ENCODE measurements at places on chromosomes 6 and 20. TPM values are rescaled to one million over a fixed set of nuclear protein-coding genes. Genes with fewer than 3 reads are reported as not detected.

GPR6 gene
- not detected for total RNA-seq

CGA gene
- total RNA-seq = not detected

ADAM33 gene
- total RNA-seq = 37.2 TPM

PIGT gene
- 26.2 TPM for total RNA-seq

TMEM74B gene
- not detected for total RNA-seq

- no peak for DNase-seq
Observed at GRCh38 chr6:30572148-30572547, 906 bp downstream of the ABCF1 start.

GRCh38 chr20:43323592-43323991 lies 133.9 kb upstream of the PTPRT start:
- DNase-seq = no peak

- peak; percentile 10 for DNase-seq
Observed at GRCh38 chr6:92354270-92354829, 1065.0 kb downstream of the EPHA7 start.

DNA sequence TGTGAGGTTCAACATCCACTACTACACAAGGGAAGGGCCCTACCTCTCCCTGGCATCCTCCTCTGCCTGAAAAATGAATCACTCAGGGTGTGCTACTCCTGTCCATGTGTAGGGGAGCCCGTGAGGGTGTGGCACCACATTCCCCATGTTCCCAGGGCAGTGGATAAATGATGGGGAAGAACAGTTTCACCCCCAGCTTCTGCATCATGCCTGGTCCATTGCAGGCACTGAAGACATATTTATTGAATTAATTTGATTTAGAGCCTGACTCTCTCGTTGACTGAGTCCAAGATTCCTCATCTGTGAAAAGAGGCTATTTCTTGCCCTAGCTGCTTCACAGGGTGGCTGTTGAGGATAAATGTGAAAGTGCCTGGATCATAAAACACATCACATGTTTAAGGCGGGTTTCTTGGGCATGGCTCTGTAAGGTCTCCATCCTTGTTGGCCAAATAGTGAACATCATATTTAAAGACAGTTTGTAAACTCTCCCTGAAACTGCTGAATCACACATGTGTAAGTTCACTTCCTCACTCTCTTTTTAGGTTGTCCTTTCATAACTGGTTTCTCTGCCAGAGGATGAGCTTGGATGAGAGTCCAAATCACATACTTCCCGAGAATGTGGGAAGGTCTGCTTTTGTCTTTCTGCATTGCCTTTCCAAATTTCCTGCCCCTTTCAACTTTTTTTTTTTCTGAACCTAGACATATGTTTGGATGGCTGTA lies 79.7 kb upstream of the FYN start:
- no peak for DNase-seq

DNA sequence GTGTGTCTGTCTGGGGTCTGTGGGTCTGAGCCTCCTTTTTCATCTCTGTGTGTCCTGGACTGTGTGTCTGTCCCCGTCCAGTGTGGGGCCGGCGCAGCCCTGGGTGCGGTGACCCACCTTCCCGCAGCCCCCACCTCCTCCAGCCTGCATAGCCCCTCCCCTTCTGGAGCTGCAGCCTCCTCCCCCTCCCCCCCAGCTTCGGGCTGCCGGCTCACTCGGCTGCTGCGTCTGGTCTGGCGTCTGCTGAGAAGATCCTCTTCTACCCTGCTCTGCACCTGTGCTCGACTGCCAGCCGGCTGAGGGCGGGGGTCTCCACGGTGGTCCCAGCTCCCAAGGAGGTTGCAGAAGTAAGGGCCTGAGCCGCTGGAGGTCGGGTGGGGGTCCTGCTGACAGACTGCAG lies 7.6 kb upstream of the LKAAEAR1 start:
- DNase-seq = no peak

DNA sequence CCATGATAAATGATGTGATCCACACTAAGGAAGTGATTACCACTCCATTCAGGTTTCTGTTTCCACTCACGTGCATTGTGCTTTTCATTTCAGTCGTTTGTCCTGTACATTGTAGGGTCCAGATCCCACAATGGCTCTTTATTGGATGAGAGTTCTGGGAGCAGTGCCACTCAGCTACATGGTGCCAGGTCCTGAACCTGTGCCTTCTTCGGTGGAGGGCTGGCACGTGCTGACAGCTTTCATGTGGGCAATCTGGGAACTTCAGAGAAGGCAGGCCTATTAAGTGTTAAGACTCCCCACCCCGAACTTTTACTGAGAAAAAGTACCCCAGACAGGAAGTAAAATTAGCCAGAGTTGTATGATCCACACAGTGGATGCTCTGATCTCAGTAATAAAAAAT lies 255.0 kb downstream of the ESR1 start:
- DNase-seq = no peak

DNA sequence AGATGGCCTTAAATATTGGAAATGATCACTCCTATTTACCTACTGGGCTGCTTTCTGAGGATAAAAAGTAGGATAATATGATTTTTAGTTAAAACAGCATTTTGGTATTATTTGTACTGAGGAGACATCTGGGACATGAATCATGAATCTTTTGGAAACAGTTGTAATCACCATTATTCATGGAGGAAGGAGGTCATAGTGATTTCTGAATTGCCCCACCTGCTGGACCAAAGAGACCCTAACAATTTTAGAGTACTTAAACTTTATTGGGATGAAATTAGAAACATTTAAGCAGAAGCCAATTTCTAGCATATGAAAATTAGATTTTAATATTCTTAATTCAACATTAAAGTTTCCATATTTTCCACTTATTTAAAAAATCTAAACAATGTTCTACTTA lies 108.4 kb upstream of the SIM1 start:
- peak; percentile 54 for DNase-seq

GRCh38 chr6:81844686-81845085 lies 92.2 kb upstream of the TENT5A start:
- peak; percentile 74 for DNase-seq

GRCh38 chr6:1004885-1005630 lies 306.8 kb upstream of the FOXQ1 start:
- no peak for DNase-seq

- DNase-seq = no peak
Observed at GRCh38 chr6:170165085-170165470, 125.8 kb downstream of the DLL1 start.

DNA sequence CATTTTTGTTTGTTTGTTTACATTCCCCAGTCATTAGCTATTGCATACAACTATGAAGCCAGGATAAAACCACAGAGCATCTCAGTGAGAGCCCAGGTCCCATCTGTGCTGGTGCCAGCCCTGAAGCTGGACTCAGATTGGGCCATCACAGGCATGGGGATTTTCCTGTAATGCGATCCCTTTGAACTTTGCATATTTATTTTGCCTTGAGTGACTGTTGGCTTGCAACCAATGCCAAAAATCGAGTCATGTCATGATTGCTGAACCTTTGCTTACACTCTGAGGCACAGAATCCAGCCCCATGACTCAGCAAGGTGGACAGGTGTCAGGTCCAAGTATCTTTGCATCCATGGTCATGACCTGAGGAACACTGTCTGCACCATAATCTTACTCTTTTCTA lies 46.2 kb upstream of the GGTLC1 start:
- DNase-seq = no peak

DNA sequence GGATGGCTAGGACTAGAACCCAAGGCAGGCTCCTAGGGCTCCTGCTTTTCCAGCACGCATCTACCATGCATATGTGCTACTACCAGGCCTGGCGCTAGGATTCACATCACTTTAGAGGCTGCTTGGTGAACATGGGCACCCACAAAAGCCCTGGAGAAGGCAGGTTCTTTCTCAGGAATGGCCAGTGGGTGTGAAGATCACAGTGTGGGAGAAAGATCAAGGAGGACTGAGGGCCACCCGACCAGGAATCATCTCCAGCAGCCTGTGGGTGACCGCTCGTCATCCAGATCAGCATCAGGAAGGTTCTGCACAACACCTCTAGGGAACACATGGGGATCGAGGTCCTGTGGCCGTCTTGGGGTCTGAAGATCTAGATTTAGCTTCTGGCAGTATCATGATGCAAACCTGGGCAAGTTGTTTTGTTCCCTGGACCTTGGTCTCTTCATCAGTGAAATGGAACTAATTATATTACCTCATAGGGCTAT lies 27.3 kb downstream of the SRSF3 start:
- DNase-seq = no peak

DNA sequence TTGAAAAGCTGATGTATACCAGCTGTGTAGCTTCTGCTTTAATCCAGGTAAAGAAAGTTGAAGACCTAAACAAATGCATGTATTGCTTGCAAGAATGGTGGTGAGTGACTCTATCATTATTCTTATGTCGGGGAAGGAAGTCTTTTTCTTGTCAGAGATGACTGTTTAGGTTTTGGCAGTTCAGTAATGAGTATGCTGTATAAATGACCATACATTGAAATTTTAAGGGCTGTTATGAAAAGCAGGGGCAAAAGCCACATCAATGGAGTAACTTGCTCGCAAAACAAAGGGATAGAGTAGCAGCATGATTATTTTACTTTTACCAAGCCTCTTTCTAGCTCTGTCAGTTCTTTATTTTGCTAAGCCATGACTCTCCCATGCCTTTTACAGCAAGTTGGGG lies 55.9 kb upstream of the NUP153 start:
- DNase-seq = no peak

DNA sequence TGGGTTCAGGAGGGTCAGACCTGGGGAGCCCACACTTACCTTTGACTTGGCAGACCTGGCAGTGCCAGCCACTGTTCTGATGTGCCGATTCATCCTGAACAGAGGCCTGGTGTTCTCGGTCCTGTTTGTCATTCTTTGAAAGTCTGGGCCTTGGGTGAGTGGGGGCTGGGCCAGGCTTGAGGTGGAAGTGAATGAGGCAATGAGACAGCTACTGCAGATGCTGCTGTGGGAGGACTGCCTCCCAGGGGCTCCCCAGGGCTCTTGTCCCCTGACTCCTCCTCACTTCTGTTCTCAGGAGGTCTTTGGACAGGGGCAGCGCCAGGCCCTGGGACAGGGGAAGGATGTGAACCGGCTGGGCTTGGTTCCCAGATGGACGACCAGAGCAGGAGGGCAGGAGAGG lies 5.6 kb upstream of the TREML4 start:
- DNase-seq = no peak

All from fibroblast of lung (primary cell).